Suppressor macrophage (primary cell): ENCODE measurements at places on chromosomes 5 and 9.

DNA sequence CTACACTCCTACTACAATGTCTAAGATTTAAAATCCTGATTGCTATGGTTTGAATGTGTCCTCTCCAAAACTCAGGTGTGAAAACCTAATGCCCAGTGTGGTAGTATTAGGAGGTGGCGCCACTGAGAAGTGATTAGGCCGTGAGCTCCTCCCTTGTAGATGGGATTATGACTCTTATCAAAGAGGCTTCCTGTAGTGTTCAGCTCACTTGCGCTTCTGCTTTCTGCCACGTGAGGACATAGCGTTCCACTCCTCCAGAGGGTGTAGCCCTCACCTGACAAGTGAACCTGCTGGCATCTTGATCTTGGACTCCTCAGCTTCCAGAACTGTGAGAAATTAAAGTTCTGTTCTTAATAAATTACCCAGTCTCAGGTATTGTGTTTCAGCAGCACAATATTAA, 33.0 kb upstream of the WHRN start:
- no peak for DNase-seq

- no peak for DNase-seq
These were observed 235.8 kb upstream of the VLDLR start for GRCh38 chr9:2385746-2386145.

GRCh38 chr5:65077653-65078052, 308.9 kb downstream of the CWC27 start:
- DNase-seq, result no peak

GRCh38 chr5:107669096-107670031, 1.4 kb downstream of the EFNA5 start:
- no peak for DNase-seq

DNA sequence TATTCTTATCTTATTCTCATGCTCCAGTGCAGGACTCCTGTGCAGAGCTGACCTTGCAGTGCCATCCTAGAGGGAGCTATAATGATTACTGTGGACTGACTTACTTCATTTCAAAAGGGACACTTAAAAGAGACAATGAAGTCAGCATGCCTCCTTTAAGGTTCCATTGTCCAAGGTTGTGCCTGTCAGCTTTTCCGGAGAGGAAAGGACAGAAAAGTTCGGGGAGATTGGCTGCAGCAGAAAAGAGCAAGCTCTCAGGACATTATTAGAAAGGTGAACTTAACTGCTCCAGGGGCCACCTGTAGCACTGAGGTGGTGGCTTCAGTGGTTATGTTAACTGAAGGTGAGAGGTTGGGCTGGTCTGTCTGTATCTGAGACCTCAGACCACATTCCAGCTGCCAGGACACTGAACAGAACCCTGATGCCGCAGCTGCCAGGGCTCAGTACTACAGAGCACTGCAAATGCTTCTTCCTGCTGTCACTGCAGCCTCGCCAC, 112.9 kb downstream of the ST8SIA4 start:
- no peak for DNase-seq

- DNase-seq, result no peak
These were observed 7.7 kb upstream of the HK3 start for GRCh38 chr5:176906796-176907195.

- peak; percentile 30 for DNase-seq
These were observed 1.1 kb upstream of the GAPVD1 start for GRCh38 chr9:125260561-125260960.

- peak; percentile 20 for DNase-seq
These were observed at the start of gene HMMR for GRCh38 chr5:163460562-163461171. Gene HMMR, plus strand, starts transcription at chr5:163460632. Its CDS starts 61 bp downstream, at chr5:163460693.

DNA sequence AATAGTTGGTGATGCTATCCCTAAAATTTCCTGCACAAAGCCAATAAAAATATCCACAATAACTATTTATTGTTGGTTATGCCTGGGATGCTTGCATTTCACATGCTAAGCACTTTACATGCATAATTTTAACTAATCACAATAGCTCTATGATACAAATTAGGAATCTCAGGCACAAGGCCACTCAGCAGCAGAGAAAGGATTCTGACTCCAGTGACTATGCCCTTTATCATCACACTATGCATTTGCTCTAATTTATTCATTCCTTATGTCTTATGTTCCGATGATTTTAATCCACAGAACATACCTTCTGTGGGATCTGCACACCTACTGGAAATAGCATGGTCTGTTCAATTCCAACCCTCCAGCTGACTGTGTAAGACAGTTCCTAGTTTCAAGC, 476.1 kb downstream of the TMEM232 start:
- no peak for DNase-seq

- DNase-seq, result peak; percentile 64
These were observed 90.2 kb downstream of the HACD4 start for GRCh38 chr9:20941174-20941690.

DNA sequence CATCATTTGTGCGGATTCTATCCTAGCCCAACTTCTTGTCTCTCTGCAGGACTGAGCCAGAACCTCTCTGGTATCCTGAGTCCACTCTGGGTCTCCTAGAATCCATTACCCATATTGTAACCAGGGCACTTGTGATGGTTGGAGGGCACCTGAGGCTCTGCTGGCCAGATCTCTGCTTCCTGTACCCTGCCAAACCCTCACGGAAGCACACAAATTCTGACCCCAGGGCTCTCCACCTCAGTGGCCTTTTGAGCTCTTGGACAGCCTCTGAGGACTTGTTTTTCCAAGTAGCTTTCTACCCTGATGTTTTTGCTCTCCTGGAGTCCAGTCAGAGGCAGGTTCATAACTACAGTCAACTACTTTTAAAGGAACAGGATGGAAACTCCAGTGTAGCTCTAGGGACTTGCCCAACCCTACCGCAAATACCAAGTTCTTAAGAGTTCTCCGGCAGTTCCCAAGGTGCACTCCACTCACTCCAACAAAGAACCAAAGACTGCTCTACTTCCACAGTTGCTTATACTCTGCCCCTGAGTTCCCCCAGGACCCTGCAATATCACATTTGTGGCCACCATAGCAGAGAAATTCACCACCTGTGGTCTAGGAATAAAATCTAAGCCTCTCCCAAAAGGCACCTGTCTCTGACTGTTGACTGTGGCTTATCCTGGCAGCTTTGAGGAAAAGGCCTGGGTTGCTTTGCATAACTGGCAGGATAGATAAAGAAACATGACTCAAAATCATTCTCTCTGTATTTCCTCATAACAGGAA, 9.6 kb downstream of the PIP5K1B start:
- peak; percentile 2 for DNase-seq

DNA sequence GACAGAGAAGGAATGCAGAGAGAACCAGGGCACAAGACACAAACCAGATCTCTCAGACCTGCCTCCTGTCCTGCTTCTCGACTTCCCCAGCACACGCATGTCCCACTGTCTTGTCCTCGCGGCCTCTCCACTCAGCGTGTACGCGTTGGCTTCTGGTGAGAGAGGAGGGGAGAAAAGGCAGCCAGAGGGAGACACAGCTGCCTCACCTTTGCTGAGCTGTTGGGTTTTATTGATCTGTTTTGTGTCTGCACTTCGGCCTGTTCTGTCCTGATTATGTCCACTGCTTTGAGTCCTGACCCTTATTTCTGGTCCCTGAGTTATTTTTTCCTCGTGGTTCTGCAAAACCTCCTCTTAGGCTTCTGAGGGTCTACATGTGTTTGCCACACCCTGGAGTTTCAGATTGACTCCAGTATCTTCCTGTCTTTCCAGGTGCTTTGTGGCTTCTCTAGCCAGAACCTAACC, 87.5 kb upstream of the AGXT2 start:
- DNase-seq, result no peak

DNA sequence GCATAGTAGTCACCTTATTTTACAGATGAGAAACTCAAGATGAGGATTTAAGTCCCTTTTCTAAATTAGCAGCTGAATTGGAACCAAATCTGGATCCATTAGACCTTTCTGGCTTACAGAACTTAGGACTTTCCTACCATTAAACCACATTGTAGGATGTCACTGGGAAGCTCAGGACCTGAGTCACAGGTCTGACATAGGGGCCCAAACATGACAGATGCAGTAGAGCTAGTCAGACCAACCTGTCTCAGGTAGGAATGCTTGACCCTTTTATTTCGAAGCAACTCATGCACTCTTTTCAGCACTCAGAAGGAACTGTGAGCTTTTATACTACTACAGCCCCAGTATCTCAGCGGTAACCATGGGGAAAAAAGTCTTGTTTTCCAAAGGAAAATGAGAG, 2.6 kb downstream of the RAB24 start:
- no peak for DNase-seq

DNA sequence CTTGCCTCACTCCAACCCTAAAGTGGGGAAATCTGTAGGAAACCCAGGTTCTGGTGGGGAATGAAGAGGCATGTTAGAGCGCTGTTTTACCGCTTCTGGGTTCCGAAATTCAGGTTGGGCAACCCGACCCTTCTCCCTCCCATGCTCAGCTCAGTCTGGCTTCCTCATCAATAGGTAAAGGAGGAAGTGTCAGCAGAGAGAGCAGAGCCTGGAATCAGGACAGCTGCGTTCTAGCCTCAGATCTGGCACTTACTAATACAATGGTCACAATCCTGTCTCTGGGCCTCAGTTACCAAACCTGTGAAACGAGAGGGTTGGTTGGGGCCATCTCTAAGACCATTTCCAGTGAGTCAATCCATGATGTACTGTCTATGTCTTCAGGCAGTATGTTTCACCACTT, 16.2 kb upstream of the TNIP1 start:
- peak; percentile 63 for DNase-seq

- DNase-seq, result peak; percentile 41
These were observed 239.3 kb upstream of the GRIN3A start for GRCh38 chr9:101977614-101978210.

DNA sequence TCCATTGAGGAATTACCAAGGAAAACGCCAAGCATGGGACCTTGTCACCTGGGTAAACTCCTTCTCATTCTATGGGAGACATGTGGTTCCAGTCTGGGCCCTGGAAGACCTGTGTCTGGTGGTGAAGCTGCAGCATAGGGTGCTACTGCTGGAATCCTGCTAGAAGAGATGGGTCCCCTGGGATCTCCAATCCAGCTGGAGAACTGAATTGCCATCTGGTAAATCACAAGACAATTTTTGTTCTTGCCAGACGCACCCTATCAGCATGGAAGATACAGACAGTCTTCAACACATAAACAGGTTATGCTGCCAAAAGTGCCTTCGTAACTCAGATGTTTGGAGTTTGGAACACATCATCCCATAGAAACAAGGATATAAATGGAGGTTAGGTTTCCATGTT, 424.0 kb upstream of the BRINP1 start:
- no peak for DNase-seq

GRCh38 chr9:114759512-114760341, 46.1 kb downstream of the TNFSF15 start:
- DNase-seq, result no peak

- no peak for DNase-seq
These were observed 312.1 kb upstream of the CDH18 start for GRCh38 chr5:20300110-20300509.

GRCh38 chr5:96615223-96615622, 47.0 kb upstream of the CAST start:
- no peak for DNase-seq

DNA sequence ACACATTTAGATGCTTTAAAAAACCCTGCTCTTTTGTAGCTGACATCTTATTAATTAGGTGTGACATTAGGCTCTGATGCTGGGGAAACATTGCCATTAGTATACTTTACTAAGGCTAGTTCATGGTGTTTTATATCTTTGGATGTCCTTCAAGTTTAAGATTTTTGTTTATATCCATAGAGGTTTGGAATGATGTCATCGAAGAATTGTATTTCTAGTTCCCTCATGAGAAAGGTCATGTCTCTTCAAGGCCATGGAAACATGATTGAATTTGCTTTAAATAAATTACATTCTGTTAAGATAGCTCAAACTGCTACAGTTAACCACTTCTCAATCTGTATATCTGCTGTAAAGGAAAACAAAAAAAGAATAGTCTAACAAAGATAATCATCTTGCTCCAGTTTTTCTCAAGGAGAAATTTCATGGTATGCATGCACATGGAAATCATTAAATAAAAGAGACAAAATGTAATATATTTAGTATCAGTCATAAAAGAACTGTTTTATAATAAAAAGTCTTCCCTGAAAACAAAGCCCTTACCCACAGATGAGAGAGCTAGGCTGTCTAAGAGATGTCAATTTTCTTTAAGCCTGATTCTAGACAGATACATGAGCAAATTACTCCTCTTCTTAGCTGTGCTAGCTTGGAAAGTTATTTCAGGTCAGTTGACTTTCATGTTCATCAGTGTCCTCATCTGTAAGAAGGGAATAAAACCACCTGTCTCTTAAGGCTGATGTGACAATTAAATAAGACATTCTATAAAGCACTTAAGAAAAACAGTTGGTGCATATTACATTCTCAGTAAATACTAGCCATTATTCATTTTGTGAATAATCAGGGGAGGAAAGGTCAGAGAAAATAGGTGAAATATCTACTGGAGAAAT, 25.0 kb upstream of the STARD4 start:
- no peak for DNase-seq

- DNase-seq, result peak; percentile 89
These were observed at the start of gene TMEM232 for GRCh38 chr5:110726249-110727024. Gene TMEM232, minus strand, starts transcription at chr5:110726671. Its CDS starts 59,319 bp downstream, at chr5:110667352.

DNA sequence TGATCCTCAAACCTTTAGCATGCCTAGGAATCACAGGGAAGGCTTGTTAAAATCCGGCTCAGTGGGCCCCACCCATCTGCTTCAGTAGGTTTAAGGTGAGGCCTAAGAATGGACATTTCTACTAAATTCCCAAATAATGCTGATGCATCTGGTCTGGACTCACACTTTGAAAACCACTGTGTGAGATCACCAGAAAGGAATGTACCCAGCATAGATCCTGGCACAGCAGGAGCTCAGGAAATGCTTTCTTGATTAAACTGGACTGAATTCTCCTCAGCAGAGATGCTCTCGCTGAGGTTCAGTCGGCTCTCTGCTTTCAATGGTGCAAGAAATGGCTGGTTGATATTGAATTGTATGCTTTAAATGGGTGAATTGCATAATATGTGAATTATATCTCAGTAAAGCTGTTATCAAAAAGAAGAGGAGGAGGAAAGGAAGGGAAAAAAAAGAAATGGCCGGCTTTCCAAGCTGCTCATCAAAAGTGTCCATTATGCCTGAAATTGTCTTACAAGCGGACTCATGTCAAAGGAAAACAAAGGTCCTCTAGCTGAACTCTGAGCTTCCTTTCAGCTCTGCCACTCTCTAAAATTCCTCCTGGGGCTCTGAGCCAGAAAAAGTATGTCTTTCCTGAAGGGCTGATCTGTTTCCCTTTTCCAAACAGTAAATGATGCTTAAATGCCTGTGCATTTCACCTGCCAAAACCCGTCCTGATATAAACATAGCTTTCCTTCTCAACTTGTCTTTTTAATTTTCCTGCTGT, 77.6 kb upstream of the SAP30L start:
- no peak for DNase-seq

DNA sequence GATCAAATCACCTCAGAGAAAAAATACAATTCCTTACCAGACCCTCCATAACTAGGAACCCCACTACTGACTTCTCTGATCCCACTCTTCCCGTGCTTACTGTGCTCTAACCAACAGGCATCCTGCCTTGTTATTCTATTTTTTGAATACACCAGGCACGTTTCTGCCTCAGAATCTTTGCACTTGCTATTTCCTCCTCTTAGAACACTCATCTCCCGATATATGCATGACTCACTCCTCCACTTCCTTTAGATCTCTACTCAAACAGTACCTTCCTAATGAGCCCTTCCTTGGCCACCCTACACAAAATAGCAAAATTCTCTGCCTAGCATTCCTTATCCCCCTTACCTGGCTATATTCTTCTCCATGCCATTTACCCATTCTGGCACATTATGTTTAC, 43.9 kb downstream of the MAPKAP1 start:
- DNase-seq, result peak; percentile 74
